ENCODE measurements at places on chromosomes 11 and 22.

- DNase-seq: no peak
These were observed 109.3 kb downstream of the BRD1 start for GRCh38 chr22:49718396-49718795.

DNA sequence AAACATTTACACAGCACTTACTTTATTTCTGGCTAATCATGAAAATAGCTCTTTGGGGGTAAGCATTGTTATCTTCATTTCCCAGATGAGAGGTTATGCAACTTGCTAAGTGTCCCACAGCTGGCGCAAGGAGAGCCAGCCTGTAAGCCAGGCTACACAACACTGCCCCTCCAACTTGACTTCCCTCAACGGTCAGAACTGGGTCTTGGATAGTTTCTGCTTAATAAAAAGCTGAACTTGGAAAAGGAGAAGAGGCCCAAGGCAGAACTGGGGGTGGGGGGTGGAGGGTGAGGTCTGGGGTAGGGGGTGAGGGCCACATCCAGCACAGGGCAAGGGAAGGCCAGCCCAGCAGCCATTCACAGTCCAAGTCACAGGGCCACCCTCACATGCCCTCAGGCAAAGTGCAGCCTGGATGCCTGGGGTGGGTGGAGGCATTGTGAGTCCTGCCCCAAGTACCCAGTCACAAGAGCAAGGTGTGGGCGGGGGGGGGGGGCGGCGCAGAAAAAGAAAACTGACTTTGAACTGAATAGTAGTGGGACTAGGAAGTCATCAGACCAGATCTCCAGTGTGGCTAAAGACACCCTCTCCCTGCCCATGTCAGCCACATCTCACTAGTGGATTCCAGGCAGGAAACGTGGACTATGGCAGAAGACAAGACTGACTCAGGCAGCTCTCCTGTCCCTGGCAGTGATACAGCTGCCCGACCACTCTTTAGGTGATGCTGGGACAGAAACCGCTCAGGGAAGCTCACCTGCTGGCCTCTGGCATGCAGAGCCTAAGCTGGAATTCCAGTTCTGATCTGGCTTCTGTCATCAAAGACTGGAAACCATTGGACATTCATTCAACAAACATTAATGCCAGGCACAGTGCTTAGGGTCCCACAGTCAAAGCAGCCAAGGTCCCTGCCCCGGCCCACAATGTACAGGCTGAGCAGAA, 52.4 kb downstream of the PACSIN2 start:
- DNase-seq: no peak

- DNase-seq: no peak
These were observed 12.5 kb upstream of the GRIK4 start for GRCh38 chr11:120499088-120499487.

- DNase-seq: no peak
These were observed 8.5 kb downstream of the ELFN2 start for GRCh38 chr22:37418627-37419369.

GRCh38 chr11:111627591-111627990, 25.3 kb downstream of the SIK2 start:
- DNase-seq: no peak

GRCh38 chr11:112655371-112655770, 305.8 kb upstream of the NCAM1 start:
- DNase-seq: no peak

DNA sequence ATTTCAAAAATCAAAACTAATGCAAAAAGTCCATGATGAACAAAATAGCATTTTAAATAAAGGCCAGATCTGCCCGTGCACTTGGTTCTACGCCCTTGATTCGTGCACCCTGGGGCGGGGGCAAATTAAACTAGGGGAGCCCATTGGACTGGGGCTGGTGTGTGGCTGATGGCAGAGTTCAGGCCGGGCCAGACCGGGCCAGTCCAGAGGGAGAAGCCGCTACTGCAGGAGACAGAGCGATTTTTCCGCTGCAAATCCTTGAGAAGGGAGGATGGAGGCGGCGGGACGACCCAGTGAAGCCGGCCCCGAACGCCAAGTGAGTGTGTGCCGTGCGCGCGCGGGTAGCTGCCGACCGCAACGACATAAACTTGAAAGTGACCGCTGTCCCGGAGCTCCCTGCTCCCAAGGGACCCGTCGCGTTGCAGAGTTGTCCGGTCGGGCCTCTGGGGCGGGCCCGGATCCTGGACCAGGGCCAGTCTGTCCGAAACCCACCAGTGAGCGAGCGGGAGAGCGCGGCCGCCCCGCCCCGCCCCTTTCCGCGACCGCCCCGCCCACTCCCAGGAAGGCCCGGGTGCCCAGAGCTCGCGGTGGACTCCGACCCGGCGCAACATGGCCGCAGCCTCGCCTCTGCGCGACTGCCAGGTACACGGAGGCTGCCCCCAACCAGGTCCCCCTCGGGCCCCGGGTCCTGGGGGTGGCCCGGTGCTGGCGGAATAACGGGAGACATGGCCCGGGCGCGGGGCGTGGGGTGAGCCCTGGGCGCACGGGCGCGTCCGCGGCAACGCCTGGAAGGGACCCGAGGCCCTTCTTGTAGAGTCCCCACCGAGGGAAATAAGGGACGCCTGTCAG, at the start of gene TTC38:
Gene TTC38, plus strand, starts transcription at position 578 of the 849 bp plus-strand sequence. Its CDS starts 32 bp downstream, at position 610.
- peak; percentile 42 for DNase-seq

DNA sequence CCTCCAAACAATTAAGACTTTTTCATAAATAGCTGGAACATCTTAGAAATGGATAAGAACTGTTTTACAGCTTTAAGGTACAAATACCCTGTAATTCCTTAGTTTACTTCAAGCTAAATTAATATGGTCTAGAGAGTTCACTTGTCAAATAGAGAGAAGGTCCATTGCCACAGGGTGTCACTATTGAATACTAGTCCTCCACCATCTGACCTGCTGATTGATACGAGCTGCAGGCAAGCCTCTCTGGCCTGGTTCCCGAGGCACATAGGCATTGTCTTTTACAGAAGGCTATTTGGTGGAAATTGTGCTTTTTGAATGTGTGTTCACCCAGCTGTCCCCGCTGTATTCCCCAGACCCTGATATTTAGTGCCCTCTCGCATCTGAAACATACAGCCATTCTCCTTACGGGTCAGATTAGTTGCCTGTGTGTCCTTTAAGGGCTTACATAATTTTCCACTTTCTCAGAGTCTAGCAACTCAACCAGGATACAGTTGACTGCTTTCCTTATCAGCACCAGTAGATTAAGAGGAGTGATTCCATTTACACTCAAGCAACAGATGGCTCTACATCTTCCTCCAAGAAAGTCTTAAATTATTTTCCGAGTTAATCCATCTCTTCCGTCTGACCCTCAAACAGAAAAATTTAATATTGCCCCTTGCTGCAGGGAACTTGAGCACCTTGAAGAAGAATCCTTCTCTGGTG, 788.8 kb upstream of the FAT3 start:
- no peak for DNase-seq

GRCh38 chr22:42719656-42720262, 911 bp downstream of the A4GALT start:
- no peak for DNase-seq

DNA sequence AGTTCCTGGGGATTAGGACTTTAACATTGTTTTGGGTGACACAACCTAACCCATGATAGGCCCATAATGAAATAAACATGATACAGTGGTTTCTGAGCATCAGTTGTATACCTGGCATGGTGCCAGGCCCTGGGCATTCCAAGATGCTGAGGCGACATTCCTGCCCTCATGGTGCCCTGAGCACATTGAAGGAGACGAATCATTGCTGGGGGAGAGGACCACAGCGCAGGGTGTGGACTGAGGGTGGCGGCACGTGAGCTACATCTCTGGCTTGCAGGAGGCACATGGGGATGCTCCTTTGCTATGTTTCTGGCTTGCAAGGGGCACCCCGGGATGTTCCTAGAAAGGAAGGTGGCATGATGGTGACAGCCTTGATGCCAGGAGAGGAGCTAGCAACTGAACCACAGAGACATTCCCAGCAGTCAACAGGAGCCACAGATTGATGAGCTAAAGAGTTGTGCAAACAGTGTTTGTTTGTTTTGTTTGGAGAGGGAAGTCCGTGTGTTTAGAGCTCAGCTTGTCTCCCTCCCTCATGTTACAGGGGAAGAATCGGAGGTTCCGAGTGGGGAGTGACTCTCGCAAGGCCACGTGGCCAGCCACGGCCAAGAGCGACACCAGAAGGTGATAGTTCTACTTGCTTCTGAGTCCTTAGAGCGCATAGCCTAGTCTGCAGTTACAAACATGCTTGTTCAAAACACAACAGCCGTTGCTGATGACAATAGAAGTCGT, 106.4 kb downstream of the MIAT start:
- DNase-seq: no peak

DNA sequence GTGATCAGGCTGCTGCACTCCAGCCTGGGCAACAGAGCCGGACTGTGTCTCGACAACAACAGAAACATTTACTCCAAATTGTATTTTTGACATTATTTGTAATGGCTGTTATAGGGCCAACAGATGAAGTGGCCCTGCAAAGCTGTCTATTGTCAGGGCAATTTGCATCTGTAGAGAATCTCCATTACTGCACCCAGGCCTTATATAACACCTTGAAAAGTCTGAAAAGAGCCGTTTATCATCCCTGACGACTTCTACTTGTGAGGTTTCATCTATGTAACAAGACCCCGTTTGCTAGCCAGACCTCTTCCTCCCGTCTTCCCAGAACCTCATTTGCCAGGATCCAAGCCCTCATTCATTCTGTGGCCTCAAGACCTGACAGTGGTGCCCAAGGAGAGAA, 9.1 kb upstream of the CTTN start:
- no peak for DNase-seq

GRCh38 chr11:115980337-115981103, 476.3 kb upstream of the CADM1 start:
- no peak for DNase-seq

DNA sequence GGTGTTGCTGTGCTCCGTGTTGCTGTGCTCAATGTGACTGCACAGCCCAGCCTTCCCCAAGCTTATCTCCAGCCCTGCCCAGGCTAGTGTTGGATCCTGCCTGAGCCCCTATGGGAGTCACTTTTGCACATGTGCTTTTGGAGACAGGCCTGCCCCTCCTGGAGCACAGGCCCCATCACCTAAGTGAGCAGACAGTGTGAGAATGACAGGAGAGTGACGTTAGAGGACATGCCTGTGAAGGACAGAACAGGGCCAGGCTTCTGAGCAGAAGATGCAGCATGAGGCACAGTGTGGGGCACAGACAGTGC, 36.6 kb upstream of the SUSD2 start:
- no peak for DNase-seq

GRCh38 chr11:32055861-32056260, 35.0 kb upstream of the RCN1 start:
- no peak for DNase-seq

DNA sequence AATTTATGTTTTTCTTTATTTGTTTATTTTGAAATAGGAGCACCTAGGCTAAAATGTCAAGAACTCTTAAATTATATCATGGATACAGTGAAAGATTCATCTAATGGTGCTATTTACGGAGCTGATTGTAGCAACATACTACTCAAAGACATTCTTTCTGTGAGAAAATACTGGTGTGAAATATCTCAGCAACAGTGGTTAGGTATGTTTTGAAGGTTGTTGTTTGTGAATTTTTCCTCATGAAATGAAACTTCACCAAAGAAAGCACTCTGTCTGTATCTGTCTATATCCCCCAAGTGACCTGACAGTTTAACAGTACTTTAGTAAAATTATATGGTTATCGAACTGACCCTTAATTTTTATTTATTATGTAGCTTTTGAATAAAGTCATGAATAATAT, 12.8 kb downstream of the ATM start:
- no peak for DNase-seq

DNA sequence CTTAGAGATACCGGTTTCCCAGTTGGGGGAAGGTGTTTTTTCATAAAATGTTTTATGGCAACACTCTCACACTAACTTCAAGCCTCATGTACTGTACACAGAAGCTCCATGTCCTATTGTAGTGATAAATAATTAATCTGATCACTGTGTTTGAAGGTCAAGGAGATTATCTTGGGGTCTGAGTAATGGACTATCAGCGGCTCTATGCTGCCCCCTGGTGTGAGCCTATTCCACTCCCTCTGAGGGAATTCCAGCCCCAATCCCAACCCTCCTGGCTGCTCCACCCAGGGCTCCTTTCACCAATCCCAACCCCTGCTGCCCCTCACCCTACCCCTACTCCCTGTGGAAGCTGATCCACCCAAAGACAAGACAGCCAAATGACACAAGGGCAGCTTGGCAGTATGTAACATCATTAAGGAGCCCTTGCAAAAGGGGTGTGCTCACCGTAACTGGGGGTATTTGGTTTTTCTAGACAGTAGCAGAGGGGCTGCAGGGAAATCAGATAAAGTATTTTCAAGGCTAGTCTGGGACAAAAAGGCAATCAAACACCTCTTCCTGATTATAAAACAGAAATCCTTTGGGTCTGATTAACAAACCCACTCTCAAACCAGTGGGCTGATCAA, 22.3 kb downstream of the HPS4 start:
- DNase-seq: no peak

- peak; percentile 12 for DNase-seq
These were observed 4.3 kb downstream of the IGSF22 start for GRCh38 chr11:18721561-18722292.

DNA sequence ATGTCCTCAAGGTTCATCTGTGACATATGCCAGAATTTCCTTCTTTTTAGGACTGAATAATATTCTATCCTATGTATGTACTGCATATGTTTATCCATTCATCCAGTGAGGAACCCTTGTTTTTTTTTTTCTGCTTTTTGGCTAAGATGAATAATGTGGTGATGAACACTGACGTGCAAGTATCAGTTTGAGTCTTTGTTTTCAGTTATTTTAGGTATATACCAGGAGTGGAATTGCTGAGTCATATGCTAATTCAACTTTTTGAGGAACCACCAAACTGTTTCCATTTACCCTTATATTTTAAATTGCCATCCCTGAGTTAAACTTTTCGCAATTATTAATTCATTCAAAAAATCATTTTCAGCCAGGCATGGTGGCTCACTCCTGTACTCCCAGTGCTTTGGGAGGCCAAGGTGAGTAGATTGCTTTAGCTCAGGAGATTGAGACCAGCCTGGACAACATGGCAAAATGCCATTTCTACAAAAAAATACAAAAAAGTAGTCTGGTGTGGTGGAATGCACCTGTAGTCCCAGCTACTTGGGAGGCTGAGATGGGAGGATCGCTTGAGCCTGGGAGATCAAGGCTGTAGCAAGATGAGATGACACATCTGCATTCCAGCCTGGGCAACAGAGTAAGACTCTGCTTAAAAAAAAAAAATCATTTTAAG, 64.2 kb downstream of the MICAL2 start:
- no peak for DNase-seq

GRCh38 chr11:134340354-134340964, 8.7 kb downstream of the GLB1L2 start:
- DNase-seq: no peak

DNA sequence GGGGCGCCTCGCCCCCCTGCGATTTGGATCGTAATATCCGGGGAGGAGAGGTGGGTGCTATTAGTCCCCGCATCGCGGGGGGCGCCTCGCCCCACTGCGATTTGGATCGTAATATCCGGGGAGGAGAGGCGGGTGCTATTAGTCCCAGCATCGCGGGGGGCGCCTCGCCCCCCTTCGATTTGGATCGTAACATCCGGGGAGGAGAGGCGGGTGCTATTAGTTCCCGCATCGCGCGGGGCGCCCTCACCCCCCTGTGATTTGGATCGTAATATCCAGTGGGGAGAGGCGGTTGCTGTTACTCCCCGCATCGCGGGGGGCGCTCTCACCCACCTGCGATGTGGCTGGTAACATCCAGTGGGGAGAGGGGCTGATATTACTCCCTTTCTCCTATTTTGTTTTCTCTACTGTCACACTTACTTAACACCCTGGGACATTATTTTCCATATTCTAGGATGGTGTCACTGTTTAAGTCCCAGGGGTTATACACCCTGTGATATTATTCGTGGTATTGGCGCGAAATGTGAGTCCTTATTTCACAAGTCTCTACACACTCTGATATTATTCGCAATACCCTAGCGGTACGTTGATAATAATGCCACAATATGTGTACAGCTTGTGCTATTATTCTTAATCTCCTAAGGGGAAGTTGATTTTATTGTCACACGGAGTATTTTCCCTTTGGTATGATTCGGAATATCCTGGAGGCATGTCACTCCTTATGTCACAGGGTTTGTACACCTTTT, 57.8 kb upstream of the ALDH3B2 start:
- DNase-seq: peak; percentile 5
